Activated CD4-positive, alpha-beta T cell treated with anti-CD3 and anti-CD28 coated beads for 1 hour (primary cell): ENCODE measurements at places on chromosomes 2 and 18.

- no peak for DNase-seq
Measured at GRCh38 chr18:8758466-8758865, 53.1 kb downstream of the MTCL1 start.

DNA sequence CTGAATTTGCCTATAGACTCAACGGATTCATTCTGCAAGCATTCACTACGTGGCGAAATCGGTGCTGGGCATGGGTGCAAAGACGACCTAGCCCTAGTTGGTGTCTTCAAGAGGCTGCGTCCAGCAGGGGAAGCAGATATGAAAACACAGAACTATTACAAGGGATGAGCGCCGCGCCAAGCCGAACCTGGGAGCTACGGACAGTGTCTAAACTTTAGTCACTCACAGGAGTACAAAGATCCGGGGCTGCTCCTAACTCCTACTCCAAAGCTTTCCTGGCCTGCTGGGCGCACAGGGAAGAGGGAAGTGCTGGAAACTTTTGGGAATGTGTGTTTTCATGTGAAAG lies 732 bp upstream of the ANXA4 start:
- DNase-seq: no peak

DNA sequence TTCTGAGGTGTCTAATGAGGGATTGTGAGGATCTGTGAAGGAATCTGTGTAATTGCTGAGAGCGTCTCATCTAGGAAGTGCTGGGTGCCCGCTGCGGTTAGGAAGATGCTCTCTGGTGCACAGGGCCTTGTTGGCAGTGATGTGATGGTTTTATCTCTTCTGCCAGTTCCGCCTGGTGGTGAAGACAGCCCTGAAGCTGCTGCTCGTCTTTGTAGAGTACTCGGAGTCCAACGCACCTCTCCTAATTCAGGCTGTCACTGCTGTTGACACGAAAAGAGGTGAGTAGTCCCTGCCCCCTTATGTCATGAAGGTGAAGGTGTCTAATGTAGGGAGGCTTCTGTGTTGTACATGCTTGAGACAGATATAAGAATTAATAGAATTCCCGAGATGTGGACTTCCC lies 234.2 kb downstream of the TPGS2 start:
- DNase-seq: no peak

DNA sequence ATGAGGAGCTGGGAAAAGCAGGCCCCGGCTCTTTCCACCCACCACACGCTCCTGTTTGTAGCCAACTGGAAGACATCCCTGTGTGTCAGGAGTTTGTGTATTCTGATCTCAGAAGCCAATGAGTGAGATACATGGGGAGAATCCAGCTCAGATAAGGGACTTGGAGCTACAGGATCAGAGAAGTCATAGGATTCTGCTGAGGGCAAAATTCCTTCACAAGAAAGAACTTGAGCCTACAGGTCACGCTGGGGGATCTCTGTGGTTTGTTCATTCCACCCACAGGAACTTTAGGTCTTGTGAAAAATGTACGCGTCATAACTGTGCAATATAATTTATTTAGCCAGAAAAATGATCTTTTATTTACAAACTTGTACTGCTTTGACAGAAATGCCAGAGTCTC lies 80.1 kb upstream of the SMIM21 start:
- DNase-seq: no peak

DNA sequence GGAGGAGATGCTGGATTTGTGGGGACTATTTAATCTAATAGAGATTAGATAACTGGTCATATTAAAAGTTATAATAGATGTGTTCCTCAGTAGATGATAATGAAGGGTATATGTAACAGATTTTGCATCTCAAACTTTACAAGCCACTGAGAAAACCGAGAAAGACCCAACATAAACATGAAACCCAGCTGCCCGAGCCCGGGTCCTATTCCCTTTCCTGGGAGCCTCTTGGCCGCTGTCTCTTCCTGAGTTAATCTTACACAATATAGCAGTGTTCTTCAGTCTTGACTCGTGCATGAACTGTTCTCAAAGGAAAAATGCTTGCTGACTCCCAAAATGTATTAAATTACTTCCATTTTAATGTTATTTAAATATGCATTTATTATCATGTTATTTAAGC lies 94.5 kb downstream of the COPS8 start:
- no peak for DNase-seq

- DNase-seq: no peak
Measured at GRCh38 chr2:232884549-232885263, 14.6 kb downstream of the SNORC start.

- peak; percentile 21 for DNase-seq
Measured at GRCh38 chr18:23131693-23132319, 3.5 kb upstream of the CABLES1 start.

DNA sequence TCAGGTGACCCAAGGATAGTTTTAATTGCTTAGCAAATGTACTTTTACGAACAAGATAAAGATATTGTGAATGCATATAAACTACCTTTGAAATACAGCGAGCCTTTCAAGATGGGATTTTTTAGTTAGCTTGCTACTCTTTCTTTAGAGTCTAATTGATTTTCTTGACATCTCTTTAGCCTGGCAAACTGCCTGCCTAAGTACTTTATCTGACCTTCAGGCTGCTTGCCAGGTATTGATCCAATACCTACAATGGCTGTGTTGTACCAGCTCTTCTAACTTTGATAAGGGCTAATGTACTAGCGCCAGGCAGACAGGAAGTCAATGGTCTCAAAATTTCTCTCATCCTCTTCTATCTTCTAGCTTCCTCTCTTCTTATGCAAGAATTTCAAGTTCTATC lies 414.4 kb upstream of the ACVR2A start:
- DNase-seq: no peak

- DNase-seq: peak; percentile 75
Measured at GRCh38 chr2:20822535-20823490, at the start of gene LDAH. TSS of gene LDAH (minus strand) at chr2:20823101. CDS start at chr2:20801463, 21,638 bp downstream.

DNA sequence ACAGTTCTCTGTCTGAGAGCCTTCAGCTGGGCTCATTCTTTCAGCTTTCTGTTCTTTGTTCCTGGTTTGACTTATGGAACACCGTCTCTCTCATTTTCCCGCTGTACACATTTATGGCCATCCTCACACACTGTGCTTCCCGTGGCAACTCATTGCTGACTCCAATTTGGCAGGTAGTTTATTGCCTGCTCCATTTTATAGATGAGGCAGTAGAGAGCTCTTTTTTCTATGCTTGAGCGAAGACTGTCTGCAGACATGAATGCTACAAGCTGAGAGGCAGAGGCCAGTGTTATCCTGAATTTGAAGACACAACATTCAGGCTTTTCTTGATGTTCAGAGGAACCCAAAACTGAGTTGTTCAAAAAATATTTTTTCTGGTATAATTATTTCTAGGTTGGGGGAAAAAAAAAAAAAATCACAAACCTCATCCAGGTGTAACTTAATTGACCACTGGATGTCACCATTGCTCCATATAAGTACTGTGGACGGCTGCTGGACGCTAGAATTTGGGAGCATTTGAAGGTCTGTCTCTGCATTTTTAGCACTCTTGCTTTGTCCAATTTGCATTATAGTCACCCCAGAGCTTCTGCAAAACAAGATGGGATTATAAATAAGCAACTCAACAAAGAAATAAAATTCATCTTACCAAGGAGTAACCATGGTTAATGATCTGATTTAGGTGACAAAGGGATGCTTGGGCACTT lies 83.5 kb downstream of the HRH4 start:
- DNase-seq: no peak

GRCh38 chr2:141620372-141620771 lies 510.4 kb downstream of the LRP1B start:
- DNase-seq: no peak

DNA sequence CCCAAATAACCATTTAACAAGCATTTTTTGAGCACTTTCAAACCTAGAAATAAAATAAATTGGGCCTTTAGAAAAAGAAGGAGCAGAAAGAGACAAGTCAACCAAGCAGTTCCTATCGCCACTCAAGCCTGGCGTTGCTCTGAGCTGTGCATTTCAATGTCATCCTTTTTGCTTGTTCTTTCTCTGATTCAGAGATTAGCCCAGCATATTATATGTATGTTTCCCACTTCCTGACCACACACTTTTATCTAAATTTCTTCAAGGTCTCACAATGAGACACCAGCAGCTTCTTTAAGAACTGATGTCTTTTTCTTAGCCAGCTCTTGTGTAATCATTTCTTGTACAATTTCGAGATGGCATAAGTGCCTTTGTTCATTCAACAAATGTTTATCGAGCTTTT lies 344.5 kb upstream of the ID2 start:
- DNase-seq: no peak

- no peak for DNase-seq
Measured at GRCh38 chr2:68466778-68467076, 367 bp downstream of the FBXO48 start.

DNA sequence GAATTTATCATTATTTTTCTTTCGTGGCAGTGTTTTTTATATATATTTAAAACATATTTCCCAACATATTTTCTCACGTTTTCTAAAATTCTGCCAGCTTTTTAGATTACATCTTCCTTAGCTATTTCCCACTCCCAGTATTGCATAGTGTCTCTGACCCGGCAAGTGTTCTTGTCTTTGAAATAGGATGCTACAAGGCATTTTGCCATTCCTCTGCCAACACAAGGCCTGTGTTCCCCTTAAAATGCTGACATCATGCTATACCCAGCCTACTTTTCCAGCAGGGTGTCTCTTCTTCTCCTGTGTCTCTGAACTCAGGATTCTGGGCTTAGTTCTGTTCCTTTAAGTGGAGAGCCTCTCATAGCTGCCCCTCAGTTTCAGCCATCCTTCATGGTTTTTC lies 115.2 kb downstream of the DIS3L2 start:
- no peak for DNase-seq

GRCh38 chr2:178225006-178225805 lies 30.9 kb downstream of the OSBPL6 start:
- no peak for DNase-seq

- no peak for DNase-seq
Measured at GRCh38 chr18:33652635-33653034, 74.6 kb downstream of the ASXL3 start.
